ENCODE measurements at places on chromosomes 5 and 9. TPM values are rescaled to one million over a fixed set of nuclear protein-coding genes. Genes with fewer than 3 reads are reported as not detected.

DNA sequence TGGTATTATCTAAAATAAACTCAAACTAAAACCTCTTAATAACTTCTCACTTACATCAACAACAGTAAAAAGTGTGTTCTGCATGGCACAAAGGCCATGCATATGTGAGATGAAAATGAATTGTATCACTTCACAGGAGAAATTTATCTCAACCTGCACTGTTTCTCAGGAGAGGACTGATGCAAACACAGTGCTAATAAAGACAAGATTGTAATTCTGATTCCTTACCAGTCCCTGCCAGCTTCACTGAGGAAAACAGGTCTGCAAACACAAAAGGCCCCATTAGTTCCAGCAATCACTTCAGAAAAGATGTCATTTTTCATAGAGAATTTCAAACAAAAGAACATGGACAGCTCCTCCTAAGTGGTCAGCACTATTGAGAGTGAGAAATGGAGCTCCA, 117.3 kb upstream of the PDE4D start:
- no peak overlapping the region for H3K4me3 ChIP-seq
- no peaks in the 10 kb centered on the region for H3K4me1 ChIP-seq
- H3K27ac ChIP-seq: no peak overlapping the region
- no peaks in the 10 kb centered on the region for H3K27me3 ChIP-seq

DNA sequence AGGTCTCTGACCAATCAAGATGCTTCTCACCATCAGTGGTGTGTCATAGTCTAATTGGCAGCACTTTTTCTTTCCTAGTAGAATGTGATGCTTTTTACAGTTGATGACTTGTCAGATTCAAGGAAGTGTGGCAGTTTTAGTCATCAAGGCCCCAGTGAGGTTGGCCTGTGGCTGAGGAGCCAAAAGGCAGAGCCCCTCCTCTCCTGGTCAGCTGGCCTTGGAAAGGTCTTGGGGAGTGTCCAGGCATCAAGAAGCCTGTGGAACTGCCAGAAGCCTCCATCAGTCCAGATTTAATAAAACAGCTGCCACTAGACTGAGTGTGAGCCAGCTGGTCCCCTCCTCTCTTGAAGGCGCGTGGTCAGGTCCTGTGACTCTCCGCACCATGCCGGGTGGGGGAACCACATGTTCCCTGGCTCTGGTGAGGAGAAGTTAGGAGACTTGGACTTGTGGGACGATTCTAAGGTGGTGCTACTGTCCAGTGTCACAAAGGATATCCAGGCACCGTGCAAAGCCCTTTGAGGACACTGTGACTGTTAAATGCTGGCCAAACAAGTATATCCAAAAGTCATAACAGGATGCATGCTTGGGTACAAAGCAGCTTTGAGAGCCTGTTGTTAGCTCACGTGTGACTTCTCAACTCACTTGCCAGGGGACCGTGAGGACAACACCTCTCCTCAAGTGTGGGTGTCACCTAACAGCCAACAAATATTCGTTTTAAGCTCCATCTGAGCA, 6.1 kb upstream of the ANGPTL2 start:
- peak overlapping the region; percentile 89 for H3K27ac ChIP-seq
- DNase-seq: peak; percentile 66
- peaks cover 2% of the 10 kb centered on the region for H3K27me3 ChIP-seq
- H3K4me1 ChIP-seq: peaks cover 15% of the 10 kb centered on the region

DNA sequence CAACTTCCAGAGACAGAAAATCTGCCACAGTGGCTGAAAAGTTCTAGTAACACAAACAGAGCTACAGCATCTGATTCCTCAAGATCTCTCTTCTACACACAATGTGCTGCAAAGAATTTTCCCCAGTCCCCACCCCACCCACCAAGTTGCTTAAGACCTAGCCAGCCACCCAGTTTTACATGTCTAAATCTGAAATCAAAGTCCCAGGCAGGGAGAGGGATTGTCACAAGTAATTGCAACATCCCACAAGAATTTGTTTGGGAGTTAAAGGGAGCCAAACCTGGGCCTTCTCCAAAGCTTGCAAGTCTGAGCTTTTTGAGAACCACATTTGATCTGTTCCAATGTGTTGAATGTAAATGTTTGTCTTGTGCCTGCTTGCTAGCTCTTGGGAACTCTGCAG, 15.5 kb downstream of the IGIP start:
- no peak overlapping the region for H3K27ac ChIP-seq
- no peaks in the 10 kb centered on the region for H3K27me3 ChIP-seq
- no peaks in the 10 kb centered on the region for H3K36me3 ChIP-seq
- peaks cover 34% of the 10 kb centered on the region for H3K4me1 ChIP-seq

DNA sequence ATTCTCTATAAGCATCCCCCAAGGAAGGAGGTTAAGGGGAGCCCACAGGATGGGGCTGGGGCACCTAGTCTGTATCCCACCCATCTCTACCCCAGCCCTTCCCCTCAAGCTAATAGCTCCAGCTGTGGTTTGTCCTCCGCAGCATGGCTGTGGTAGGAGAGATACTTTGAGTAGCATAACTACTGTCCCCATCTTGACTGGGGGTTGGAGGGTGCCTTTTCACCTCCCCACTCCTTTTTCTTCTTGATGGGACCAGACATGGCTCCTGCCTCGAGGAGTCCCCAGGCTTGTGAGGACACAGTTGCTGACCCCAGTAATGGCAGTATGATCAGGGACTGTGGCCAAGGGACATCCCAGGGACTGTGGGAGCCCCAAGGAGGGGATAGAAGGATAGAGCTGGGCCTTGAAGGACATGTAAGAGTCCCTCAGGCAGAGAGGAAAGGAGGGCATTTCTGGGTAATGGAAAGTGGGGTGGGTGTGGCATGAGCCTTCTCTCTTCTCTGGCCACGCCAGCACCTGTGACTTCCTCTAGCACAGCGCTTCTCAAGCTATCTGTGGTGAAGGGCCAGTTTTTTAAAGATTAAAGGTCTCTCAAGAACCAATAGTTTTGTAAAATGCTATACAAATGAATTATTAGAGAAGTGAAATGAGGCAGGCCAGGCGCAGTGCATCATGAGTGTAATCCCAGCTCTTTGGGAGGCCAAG, 14.0 kb downstream of the OLFML2A start:
- no peak overlapping the region for H3K27ac ChIP-seq
- H3K27me3 ChIP-seq: no peaks in the 10 kb centered on the region
- peaks cover 29% of the 10 kb centered on the region for H3K4me1 ChIP-seq
- peaks cover 18% of the 10 kb centered on the region for H3K36me3 ChIP-seq

DNA sequence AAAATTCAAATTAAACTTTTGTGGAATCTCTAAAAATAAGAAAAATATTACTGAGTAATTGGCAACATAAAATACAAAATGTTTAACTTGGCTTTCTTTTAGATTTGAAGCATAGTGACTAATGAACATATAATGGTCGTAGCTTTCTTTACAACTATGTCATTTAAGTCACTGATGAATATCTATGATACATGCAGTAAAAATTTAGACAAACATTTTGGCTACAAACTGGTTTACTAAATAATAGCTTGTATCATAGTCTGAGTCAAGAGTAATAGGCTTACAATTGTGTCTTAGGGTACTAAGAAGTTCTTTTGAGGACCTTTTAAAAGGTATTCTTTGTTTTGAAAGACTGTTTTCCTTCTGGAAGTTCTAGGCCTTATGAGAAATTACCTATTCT, 2.0 kb upstream of the APC start:
- no peak overlapping the region for H3K27ac ChIP-seq
- H3K4me1 ChIP-seq: peaks cover 22% of the 10 kb centered on the region
- no peak for DNase-seq
- H3K36me3 ChIP-seq: no peaks in the 10 kb centered on the region
- H3K4me3 ChIP-seq: no peak overlapping the region

- H3K27me3 ChIP-seq: no peaks in the 10 kb centered on the region
- peaks cover 29% of the 10 kb centered on the region for H3K4me1 ChIP-seq
- H3K4me3 ChIP-seq: no peak overlapping the region
- H3K36me3 ChIP-seq: peaks cover 64% of the 10 kb centered on the region
Measured at GRCh38 chr5:132204371-132205135, 23.1 kb downstream of the P4HA2 start.

- H3K4me3 ChIP-seq: no peak overlapping the region
- H3K36me3 ChIP-seq: peaks cover 18% of the 10 kb centered on the region
- no peaks in the 10 kb centered on the region for H3K4me1 ChIP-seq
Measured at GRCh38 chr5:1793301-1793740, 6.3 kb downstream of the MRPL36 start.

DNA sequence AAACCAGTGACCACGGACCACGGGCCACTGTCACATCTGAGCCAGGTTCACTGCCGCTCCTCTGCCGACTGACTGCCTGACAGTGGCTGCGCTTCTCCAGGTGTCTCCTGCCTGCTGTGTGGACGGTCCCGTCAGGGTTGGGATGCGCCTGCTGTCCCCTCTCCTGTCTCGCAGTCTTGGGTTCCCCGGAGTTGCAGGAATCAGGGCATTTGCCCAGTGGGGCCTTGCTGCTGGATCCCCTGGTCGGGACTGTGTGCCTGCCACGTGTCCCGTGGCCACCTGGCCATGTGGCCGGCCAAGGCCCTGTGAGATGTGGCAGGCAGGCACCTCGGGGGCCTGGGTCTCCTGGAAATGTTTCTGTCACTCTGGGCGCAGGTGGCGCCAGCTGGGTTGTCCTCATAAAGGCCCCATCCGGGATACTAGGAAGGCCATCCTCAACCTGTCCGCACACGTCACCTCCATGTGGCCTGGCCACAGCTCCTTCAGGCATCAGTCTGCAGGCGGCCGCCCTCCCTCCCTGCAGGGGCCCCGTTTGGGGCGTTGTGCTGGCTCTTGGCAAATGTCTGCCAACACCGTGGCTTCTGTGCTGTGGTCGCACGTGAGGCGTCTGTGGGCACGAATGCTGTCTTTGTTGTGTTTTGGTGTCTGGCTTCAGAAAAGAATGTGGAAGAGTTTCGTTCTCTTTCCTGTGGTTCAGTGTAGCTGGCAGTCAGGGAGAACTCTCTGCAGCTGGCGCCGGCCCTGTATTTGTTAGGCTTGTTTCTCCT, 6.4 kb upstream of the TOR4A start:
- H3K27me3 ChIP-seq: no peaks in the 10 kb centered on the region
- no peak overlapping the region for H3K27ac ChIP-seq
- no peak overlapping the region for H3K4me3 ChIP-seq
- peaks cover 46% of the 10 kb centered on the region for H3K4me1 ChIP-seq

- no peaks in the 10 kb centered on the region for H3K27me3 ChIP-seq
- no peak overlapping the region for H3K27ac ChIP-seq
- H3K36me3 ChIP-seq: peaks cover 23% of the 10 kb centered on the region
- no peak for DNase-seq
- H3K4me3 ChIP-seq: no peak overlapping the region
Measured at GRCh38 chr5:133962801-133963476, 5.5 kb downstream of the C5orf15 start.

- peak overlapping the region; percentile 63 for H3K27ac ChIP-seq
- no peaks in the 10 kb centered on the region for H3K36me3 ChIP-seq
- no peak overlapping the region for H3K4me3 ChIP-seq
- DNase-seq: peak; percentile 73
- H3K4me1 ChIP-seq: peaks cover 4% of the 10 kb centered on the region
Measured at GRCh38 chr5:150763023-150763769, 4.4 kb upstream of the DCTN4 start.

DNA sequence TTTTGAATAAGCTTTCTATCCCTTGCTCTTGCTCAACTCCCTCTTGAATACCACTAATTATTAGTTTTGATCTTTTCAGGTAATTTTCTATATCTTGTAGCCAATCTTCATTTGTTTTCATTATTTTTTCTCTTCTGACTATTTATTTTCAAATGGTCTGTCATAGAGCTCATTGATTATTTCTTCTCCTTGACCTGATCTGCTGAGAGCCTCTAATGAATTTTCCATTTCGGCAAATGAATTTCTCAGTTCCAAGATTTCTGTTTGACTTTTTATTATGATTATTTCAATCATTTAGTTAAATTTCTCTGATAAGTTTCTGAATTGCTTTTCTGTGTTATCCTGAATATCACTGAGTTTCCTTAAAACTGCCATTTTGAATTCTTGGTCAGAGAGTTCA, 39.4 kb downstream of the MTRR start:
- H3K27me3 ChIP-seq: no peaks in the 10 kb centered on the region
- H3K27ac ChIP-seq: no peak overlapping the region
- H3K36me3 ChIP-seq: peaks cover 4% of the 10 kb centered on the region

DNA sequence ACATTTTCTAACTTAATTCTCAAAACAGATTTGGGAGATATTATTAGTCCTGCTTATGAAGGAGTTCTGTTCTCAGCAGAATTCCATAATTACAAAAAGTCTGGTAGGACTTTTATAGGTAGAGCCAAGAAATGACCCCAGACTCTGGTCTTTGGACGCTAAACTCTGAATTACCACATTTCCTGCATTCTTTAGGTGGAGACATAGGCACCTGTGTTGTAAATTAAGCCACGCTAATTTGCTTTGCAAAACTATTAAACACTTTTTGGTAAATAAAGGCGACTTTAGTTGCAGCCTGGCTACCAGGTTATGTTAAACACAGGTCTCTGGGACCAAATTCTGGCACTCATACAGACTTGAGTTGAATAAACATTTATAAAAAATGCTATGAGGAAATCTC, 77.7 kb downstream of the C9orf152 start:
- no peaks in the 10 kb centered on the region for H3K27me3 ChIP-seq
- no peak for DNase-seq
- no peaks in the 10 kb centered on the region for H3K36me3 ChIP-seq

- no peaks in the 10 kb centered on the region for H3K4me1 ChIP-seq
- peak overlapping the region; percentile 0 for H3K27ac ChIP-seq
- DNase-seq: no peak
- no peaks in the 10 kb centered on the region for H3K36me3 ChIP-seq
- H3K4me3 ChIP-seq: no peak overlapping the region
Measured at GRCh38 chr5:72042097-72042496, 65.2 kb upstream of the MAP1B start.

SLC46A2 gene
- not detected for polyA plus RNA-seq

IL9 gene
- polyA plus RNA-seq: not detected

PHAX gene
- 29.6 TPM for polyA plus RNA-seq

JAKMIP2 gene
- polyA plus RNA-seq: 0.08 TPM

HCN1 gene
- polyA plus RNA-seq: not detected

SIGMAR1 gene
- polyA plus RNA-seq: 21.1 TPM
